Activated CD8-positive, alpha-beta memory T cell treated with anti-CD3 and anti-CD28 coated beads for 1 hour (primary cell): ENCODE measurements at places on chromosomes 13 and 19.
A peak's percentile ranks its signal among the peaks of the same experiment; 100 is the strongest.

GRCh38 chr13:93118081-93118615 lies 108.5 kb upstream of the GPC6 start:
- no peak for DNase-seq

- DNase-seq, result peak; percentile 44
Observed at GRCh38 chr19:12669270-12670158, 2.9 kb downstream of the WDR83 start.

- no peak for DNase-seq
Observed at GRCh38 chr13:32791545-32792172, 205.4 kb downstream of the PDS5B start.

- DNase-seq, result no peak
Observed at GRCh38 chr19:41893899-41894298, 10.9 kb downstream of the ARHGEF1 start.

DNA sequence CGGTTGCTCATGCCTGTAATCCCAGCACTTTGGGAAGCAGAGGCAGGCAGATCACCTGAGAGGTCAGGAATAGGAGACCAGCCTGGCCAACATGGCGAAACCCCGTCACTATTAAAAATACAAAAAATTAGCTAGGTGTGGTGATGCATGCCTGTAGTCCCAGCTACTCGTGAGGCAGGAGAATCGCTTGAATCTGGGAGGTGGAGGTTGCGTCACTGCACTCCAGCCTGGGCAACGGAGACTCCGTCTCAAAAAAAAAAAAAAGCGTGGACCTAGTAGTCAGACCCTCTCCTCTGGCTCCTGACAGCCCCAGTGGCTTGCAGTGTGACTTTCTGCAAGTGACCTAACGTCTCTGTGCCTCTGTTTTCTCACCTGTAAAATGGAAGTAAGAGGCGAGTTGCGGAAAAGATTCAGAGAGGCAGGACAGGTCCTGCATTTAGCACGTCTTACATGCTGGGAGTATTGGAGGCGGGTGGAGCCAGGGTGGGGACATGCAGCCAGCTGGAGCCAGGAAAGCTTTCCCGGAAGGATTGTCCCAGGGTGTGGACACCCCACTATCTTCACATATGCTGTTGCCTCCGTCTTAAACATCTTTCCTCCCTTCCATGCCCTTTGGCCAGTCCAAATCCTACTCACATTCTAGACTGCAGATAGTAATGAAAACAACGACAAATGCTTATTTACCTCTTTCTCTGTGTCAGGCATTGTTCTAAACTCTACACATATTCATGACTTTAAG lies 2.9 kb downstream of the TUBB4A start:
- DNase-seq, result no peak
